ENCODE measurements at places on chromosomes 1 and 21.

DNA sequence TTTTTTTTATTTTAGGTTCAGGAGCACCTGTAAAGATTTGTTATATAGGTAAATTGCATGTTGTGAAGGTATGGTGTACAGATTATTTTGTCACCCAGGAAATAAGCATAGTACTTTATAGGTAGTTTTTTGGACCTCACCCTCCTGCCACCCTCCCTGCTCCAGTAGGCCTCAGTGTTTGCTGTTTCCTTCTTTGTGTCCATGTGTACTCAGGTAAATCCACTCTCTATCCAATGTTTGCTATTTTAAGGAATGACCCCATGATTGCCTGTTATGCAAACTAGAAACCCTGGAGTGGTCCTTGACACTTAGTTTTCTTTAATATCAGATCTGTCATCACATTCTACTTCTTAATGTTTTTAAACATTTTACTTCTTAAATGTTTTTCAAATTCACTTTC is 33.9 kb downstream of the LHX9 start:
- no peak for DNase-seq

- no peak for DNase-seq
Measured at GRCh38 chr21:33125680-33126375, 55.9 kb downstream of the OLIG1 start.

DNA sequence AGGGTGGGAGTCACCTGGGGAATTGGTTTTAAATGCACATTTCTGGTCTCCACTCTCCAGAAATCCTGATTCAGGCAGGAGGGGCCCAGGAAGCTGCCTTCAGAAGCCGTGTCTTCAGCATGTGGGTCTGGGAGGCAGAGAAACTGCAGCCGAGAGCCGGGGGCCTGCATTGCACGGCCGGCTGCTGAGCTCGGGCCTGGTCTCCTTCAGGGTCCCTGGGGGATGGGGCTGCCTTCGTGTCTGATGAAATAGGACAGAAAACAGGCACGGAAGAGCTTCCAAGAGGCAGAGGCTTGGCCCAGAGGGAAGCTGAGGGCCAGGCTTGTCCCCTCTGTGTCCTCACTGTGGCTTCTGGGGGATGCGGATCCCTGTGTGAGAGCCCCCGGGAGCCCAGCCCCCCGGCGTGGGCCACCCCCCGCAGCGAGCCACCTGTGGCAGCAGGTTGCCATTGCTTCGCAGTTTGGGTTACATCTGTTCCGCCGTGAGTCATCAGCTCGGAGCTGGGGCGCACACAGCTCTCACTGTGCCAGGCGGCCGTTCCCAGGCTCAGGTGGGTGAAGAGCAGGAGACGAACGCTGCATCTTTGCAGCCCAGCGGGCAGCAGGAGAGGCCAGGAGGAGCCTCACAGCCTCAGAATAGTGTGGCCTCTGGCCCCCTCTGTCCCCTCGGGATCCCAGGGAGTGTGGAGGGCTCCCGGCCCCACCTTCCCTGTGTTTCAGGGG is 72.4 kb downstream of the AJAP1 start:
- no peak for DNase-seq

GRCh38 chr1:199123615-199124014 is 484.8 kb downstream of the PTPRC start:
- no peak for DNase-seq

- DNase-seq = no peak
Measured at GRCh38 chr1:10663678-10664035, 132.8 kb downstream of the CASZ1 start.

DNA sequence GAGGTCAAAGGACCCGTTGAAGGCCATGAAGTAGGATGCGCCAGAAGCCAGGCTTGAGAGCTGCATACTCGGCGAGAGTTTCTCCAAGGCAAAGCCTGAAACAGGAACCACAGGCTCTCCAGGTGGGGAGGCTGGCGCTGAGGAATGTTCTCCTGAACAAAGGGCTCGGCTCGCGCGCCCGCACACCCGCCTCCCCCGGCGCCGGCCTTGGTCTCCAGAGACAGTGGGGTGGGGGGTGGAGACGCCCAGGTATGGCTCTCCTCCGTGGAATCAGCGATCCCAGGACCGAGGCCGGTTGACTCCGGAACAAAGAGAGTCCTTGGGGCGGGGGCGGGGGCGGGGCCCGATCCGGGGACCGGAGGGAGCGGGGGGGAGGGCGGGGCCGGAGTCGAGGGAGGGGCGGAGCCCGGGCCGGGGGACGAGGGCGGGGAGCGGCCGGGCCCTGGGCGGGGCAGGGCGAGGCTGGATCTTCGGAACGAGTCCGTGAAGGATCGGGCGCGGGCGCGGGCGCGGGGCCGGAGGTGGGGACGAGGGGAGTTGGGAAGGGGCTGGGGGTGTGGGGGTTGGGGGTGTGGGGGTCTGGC is 85.0 kb downstream of the NKAIN1 start:
- peak; percentile 61 for DNase-seq

GRCh38 chr1:58149271-58149812 is 397.2 kb downstream of the OMA1 start:
- no peak for DNase-seq

- DNase-seq = no peak
Measured at GRCh38 chr1:176858433-176858916, 306.0 kb downstream of the ASTN1 start.

- DNase-seq = no peak
Measured at GRCh38 chr1:33267468-33268205, 11.3 kb downstream of the ZNF362 start.

- DNase-seq = no peak
Measured at GRCh38 chr1:12553963-12554362, 64.0 kb downstream of the DHRS3 start.

DNA sequence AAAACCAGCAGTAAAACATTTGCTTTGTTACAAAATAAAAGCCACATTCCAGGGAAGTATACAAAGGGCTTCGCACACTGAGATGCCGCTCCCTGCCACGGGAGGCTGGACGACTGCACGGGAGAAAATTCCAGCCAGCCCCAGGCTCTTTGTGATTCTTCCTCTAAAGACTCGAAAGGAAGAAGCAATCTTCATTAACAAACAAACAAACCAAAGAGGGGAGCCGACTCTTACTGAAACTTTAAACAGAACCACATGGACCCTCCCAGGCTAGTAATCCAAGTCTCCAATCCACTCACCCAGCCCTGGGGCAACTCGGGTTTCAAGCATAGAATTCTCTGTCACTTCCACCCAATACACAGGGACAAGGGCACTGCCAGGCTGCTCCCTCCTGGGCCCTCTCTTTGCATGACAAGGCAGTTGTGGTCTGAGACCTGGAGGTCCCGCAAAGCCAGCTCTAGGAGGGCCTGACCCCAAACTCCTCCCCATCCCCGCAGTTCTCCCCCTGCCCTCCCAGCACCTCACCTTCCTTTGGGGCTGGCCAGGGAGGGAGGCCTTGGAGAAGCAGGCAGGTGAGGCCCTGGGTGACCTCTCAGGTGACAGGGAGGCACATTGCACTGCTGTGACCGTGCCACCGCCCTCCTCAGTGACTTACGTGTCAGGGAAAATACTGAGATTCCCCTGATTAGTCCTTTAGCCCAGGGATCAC is 26.6 kb upstream of the COL18A1 start:
- DNase-seq = no peak

GRCh38 chr1:5516756-5517155 is 475.5 kb downstream of the NPHP4 start:
- DNase-seq = no peak

GRCh38 chr1:31795801-31796621 is 19.8 kb downstream of the SPOCD1 start:
- DNase-seq = no peak

- DNase-seq = no peak
Measured at GRCh38 chr21:46368533-46369285, 44.8 kb downstream of the PCNT start.

DNA sequence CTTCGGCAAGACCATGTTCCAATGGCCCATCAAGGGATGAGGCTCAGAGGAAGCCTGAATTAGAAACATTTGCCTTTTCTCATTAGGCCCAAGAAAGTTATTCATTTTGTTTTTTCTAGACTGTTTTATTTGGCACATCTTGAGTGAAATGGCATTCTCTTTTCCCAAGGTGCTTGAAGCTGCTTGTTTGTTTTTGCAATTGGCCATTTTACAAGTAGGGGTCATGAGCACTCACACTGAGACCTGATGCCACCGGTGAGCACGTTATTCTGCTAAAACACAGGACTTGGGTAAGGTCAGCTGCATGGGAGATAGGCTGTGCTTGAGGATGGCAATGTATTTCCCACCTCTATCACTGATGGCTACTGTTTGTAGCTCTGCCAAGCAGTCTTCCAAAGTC is 128.1 kb downstream of the TBX15 start:
- no peak for DNase-seq

- no peak for DNase-seq
Measured at GRCh38 chr1:6224718-6225117, 11.0 kb downstream of the ICMT start.

DNA sequence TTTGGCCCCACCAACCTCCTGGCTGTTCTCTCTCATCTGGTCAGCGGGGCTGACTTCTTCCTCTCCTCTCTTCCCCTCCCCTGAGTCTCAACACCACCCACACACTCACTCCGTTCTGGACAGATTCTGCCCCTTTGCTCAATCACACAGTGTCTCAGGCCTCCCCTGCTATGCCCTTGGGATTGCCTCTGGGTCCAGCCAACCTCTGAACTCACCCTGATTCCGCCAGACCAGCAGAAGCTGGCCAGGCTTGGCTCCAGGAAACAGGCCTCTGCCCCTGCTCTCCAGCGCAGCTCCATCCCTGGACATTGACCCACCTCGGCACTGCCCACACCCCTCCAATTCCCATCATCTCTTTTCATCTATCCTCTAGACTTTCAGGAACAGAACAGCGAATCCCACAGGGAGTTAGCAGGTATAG is 22.1 kb downstream of the AHDC1 start:
- no peak for DNase-seq

GRCh38 chr21:8990326-8991087 is 1530.9 kb upstream of the TPTE start:
- DNase-seq = no peak

- no peak for DNase-seq
Measured at GRCh38 chr21:43866260-43866629, 1.2 kb downstream of the AGPAT3 start.

All from kidney epithelial cell (primary cell).